ENCODE measurements at places on chromosomes 5 and 9. TPM values are rescaled to one million over a fixed set of nuclear protein-coding genes. Genes with fewer than 3 reads are reported as not detected.

The FAM53C gene
- 26.8 TPM for total RNA-seq

The MEGF10 gene
- 3.3 TPM for total RNA-seq

The DIPK1B gene
- 16.4 TPM for total RNA-seq

The PCDHB7 gene
- 2.8 TPM for total RNA-seq

The DDX4 gene
- not detected for total RNA-seq

The MATR3 gene
- 194 TPM for total RNA-seq

The ZNF454 gene
- 6.1 TPM for total RNA-seq

The SMIM33 gene
- total RNA-seq, result not detected

DNA sequence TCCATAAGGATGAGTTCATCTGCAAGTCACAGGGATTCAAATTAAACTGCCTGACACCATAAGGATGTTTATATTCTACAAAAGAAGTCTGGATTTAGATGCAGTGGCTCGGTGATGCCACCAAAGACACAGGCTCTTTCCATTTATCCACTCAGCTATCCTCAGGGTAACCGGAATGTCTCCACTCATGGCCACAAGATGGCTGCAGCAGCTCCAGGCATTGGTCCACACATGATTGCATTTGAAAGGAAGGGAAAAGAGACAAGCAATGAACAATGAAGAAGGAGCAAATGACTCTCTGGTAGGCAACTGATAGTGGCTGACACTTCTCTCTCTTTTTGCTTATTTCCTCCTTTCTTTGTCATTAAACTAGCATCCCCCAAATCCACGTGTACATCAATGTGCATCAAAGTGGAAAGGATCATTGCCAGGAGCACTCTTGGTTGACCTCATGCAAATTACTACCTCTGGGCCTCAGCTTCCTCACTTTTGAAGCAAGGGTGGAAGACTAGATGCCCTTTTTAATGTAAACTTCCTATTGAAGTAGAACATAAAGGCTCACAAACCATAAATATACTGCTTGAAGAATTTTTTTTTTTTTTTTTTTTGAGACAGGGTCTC, 7.2 kb upstream of the SNX30 start:
- no peak for DNase-seq

GRCh38 chr5:34008802-34009201, 952 bp upstream of the AMACR start:
- no peak for DNase-seq

- no peak for DNase-seq
These were observed 154.7 kb downstream of the ZDHHC21 start for GRCh38 chr9:14538526-14538925.

DNA sequence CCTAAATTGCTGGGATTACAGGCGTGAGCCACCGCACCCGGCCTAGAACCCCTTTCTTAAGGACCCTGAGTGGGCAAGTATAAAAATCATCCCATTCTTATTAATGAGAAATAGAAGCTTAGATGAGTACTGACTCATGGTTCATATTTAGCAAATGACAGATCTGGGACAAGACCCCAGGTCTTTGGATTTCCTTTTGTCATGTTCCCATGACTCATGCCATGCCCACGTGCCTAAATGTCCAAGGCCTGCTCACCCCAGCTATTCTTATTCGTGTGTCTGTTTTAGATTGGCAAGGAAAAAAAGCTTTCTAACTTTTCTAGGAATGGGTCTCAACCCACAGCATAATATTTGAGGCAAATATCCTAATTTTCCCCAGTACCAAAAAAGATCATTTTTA, 57.7 kb upstream of the RPS23 start:
- no peak for DNase-seq

- no peak for DNase-seq
These were observed 200.1 kb downstream of the EPB41L4A start for GRCh38 chr5:112219000-112219399.

GRCh38 chr5:64486163-64486562, 19.7 kb upstream of the RGS7BP start:
- DNase-seq, result no peak

- no peak for DNase-seq
These were observed 236.3 kb downstream of the ARHGAP26 start for GRCh38 chr5:143006501-143006900.

DNA sequence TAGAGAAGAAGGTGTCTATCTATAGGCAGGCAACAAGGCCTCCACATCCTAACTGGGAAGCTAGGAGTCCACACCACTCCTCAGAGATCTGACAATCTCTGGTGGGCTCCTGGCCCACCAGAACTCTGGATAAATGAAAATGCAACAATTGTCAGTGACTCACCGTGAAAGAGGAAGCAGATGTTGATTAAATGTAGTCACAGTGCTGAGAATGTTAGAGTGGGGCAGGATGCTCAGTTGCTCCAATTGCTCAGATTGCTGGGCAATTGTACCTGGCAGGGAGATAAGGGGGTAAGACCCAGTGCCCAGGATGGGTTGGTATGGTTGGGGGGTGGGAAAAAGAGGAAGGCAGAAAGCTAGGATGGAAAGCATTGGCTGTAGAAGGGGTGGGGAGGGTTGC, 4.3 kb downstream of the CCL19 start:
- peak; percentile 18 for DNase-seq

GRCh38 chr9:99336005-99336404, 113.9 kb downstream of the SEC61B start:
- no peak for DNase-seq

GRCh38 chr5:167348251-167348926, 943.1 kb upstream of the WWC1 start:
- DNase-seq, result no peak

GRCh38 chr5:121033334-121033733, 569.2 kb downstream of the PRR16 start:
- no peak for DNase-seq

- no peak for DNase-seq
These were observed 47.7 kb downstream of the MVB12B start for GRCh38 chr9:126374366-126374781.

DNA sequence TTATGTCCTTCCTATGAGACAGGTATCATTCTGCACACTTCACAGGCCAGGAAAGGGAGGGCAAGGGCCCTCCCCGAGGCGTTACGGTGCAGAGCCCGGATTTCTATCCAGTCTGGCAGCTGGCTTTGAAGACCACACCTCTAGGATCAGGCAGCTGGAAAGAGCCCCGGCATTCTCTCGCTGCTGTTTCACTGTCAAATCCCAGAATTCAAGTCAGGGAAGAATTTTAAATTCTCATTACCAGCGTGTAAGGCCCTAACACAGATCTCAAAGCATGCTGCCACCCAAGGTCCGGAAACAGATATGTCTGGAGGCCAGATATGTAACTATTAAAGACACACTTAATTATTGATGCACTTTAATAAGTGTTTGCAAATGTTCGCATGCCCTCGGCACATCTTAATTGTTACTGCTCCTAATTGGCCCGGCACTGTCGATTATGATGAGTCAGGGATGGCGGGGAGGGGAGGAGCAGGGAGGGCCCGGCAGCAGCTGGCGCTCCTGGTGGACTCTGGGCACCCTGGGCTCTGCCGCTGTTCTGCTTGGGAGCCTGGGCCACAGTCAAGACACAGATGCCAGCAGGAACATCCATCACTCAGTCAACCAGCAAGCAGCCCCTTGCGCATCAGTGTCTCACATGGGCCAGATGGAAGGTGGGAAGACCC, 76.3 kb upstream of the BARHL1 start:
- DNase-seq, result no peak

DNA sequence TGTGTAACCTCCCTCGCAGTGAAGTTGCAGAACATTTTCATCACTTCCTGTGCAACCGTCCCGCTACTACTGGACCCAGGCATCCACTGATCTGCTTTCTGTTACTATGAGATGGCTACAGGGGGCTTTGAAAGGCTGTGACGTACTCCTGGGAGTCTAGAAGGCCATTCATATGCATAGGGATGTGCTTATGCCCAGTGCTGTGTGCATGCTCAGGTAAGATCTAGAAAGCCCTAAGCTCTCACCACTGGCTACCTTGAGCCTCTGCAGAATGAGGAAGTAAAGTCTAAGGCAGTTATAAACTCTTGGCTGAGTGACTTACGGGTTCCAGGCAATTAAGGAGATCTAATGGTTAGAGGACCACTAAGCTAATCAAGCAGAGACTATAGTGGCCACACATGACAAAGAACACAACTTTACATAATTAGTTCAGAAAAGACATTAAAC, 11.8 kb downstream of the HNRNPAB start:
- DNase-seq, result no peak

DNA sequence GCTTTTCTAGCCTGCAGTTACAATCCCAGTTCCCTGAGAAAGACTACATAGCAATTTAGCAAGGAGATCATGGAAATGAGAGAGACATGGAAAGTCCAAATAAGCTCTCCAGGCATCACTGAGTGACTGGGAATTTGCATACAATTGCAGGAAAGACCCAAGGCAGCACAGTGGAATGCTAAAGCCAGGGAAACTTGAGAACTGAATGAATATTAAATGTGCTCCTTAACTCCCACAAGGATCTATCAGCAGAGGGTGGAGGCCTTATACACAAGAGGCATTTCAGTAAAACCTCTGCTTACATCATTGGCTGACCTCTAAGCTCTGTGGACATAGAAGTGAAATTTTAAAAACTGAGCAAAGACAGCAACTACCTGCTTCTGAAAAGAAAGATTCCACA, 355.6 kb upstream of the DAB2 start:
- DNase-seq, result no peak

- no peak for DNase-seq
These were observed 95.9 kb downstream of the FBXO4 start for GRCh38 chr5:42020788-42021530.

- no peak for DNase-seq
These were observed 8.9 kb downstream of the CSF2 start for GRCh38 chr5:132082329-132083023.

GRCh38 chr9:86034863-86035734, 64.3 kb downstream of the GOLM1 start:
- no peak for DNase-seq

DNA sequence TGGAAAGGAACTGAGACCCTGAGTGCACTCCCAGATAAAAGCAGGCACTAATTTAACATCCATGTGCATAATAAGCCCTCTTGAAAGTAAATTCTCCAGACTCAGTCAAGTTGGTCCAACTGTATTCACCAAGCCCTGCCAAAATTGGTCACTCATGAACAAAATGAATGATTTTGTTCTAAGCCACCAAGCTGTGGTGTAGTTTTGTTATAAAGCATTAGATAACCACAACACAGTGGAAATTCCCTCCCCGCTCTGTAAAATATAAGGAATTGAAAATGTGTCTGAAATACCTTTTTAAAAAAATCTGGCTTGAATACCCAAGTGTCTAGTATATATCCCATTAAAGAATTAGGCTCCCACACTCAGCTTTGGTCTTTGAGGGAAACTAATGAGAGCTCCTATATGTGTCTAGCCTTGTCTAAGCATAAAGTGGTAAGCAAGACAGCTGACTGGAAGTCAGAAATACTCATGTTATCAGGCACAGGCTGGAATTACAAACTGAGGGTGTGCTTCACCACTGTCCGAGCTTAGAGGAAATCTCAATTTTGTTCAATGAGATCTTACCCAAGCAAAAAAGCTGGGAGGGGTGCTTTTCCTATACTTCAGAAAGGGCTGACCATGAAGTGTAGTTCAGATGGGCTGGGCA, 33.2 kb downstream of the IDNK start:
- DNase-seq, result no peak

GRCh38 chr9:89669361-89669842, 64.6 kb downstream of the GADD45G start:
- DNase-seq, result peak; percentile 58

DNA sequence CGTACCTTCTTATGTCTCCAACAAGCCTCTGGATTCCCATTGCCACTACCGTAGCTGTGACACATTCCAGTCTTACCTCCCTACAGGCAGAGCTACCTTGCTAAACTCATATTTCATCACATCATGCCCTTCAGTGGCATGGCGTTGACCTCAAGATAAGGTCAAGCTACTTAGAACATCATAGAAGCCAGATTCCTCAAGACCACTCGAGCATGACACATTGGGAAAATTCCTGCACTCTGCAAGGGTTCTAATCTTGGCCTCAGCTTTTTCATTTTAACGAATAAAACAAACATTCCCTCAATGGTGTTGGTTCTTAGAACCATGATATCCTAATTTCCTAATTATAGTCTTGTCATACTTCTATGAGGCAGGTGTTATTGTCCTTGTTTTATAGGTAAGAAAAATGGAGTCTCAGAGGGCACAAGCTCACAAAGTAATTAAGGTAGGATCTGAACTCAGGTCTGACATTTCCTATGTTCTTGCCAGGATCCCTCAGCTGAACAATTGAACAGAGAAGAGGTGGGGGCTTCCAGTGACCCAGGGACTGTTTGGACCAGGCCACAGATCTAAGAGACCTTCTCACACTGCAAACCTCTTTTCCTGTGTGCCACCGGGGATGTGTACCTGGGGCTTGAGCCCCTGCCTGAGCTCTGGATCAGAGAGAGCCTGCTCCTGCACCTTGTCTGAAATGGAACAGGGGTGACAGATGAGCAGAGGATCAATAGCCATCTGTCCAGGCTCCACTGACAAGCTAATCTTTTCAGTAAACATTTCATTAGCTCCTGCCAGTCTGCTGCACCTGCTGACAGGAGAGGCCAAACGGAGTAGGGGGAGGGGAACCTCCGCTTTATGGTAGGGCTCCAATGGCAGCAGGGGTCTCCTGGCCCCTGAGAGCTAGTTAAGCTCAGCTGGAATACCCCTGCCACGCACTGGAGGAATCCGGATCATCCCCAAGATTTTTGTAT, 49.3 kb downstream of the ALG2 start:
- DNase-seq, result no peak

DNA sequence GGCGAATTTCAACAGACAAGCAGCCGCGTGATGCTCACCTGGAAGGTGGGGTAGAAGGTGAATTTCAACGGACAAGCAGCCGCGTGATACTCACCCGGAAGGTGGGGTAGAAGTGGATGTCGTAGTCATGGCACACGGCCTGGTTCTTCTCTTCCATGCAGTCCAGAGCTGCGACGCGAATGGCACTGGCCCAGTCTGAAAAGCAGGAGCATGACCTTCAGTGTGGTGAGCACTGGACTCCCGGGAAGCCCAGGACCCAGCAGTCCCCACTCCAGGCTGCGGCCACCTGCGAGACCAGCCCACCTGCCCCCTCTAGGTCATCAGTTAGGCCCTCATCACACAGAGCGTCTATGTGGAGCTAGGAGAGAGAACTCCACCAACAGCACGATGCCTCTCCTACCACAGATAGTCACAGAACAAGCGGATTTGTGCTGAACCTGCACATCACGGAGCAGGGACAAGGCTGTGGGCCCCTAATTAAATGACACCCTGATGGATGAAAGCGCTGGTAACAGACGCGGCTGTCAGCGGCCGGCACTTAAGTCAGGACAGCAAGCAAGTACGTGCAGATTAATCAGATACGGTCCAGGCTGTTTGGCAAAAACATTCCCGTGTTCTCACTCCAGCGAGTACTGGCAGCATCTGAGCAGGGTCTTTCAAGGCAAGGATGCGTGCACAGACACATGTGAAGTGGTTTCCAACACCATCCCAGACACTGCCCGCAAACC, 18.8 kb downstream of the QSOX2 start:
- DNase-seq, result no peak

All from sigmoid colon (tissue), 7 donors.